Bronchial smooth muscle cell (primary cell): ENCODE measurements at places on chromosomes 16 and 17. TPM values are rescaled to one million over a fixed set of nuclear protein-coding genes. Genes with fewer than 3 reads are reported as not detected.

PRSS53 gene
- total RNA-seq, result 1.4 TPM in 2 replicates

KRTAP4-3 gene
- not detected in 2 replicates for total RNA-seq

COL1A1 gene
- total RNA-seq, result 1,180 and 1,635 TPM in 2 replicates

ACSM5 gene
- not detected in 2 replicates for total RNA-seq

MYCBPAP gene
- 1.3 and 2.6 TPM in 2 replicates for total RNA-seq

ZG16B gene
- total RNA-seq, result 0.16 TPM in 1 of 2 replicates, not detected in the other

HSD11B2 gene
- total RNA-seq, result 0.60 TPM in 1 of 2 replicates, not detected in the other

CD7 gene
- 0.43 TPM in 1 of 2 replicates, not detected in the other for total RNA-seq

ZSCAN32 gene
- 6.2 and 9.1 TPM in 2 replicates for total RNA-seq

KRTAP9-2 gene
- not detected in 2 replicates for total RNA-seq

CBLN1 gene
- total RNA-seq, result not detected in 2 replicates

HCFC1R1 gene
- 16.8 and 30.7 TPM in 2 replicates for total RNA-seq

BTBD17 gene
- total RNA-seq, result not detected in 2 replicates

RCVRN gene
- not detected in 2 replicates for total RNA-seq

TMC6 gene
- 0.47 and 1.5 TPM in 2 replicates for total RNA-seq

HSD17B1 gene
- total RNA-seq, result 1.5 and 5.7 TPM in 2 replicates

TBC1D3I gene
- total RNA-seq, result not detected in 2 replicates

KRT33A gene
- total RNA-seq, result not detected in 2 replicates

ARHGDIG gene
- total RNA-seq, result 0.77 and 0.79 TPM in 2 replicates

ADCY9 gene
- total RNA-seq, result 12.3 and 19.6 TPM in 2 replicates

MLX gene
- 30.1 and 31.0 TPM in 2 replicates for total RNA-seq

PRDM7 gene
- not detected in 2 replicates for total RNA-seq

HIGD1B gene
- total RNA-seq, result not detected in 2 replicates

PEX12 gene
- 3.7 and 4.1 TPM in 2 replicates for total RNA-seq

SMIM36 gene
- total RNA-seq, result not detected in 2 replicates

SLFN12L gene
- total RNA-seq, result under 0.01 and 0.16 TPM in 2 replicates

FAHD1 gene
- total RNA-seq, result 76.8 and 109 TPM in 2 replicates

ZG16 gene
- not detected in 2 replicates for total RNA-seq

SRCIN1 gene
- not detected in 2 replicates for total RNA-seq

CDH11 gene
- total RNA-seq, result 156 and 594 TPM in 2 replicates

GAN gene
- 3.5 and 5.3 TPM in 2 replicates for total RNA-seq

CD300E gene
- not detected in 2 replicates for total RNA-seq

CSH1 gene
- total RNA-seq, result not detected in 2 replicates

CEMP1 gene
- under 0.01 TPM in 1 of 2 replicates, not detected in the other for total RNA-seq

C17orf107 gene
- total RNA-seq, result 3.2 and 3.5 TPM in 2 replicates

CEP295NL gene
- 2.2 and 2.8 TPM in 2 replicates for total RNA-seq

TNFSF12 gene
- 7.3 and 9.1 TPM in 2 replicates for total RNA-seq

ZNF174 gene
- 4.8 and 6.3 TPM in 2 replicates for total RNA-seq

MYH1 gene
- total RNA-seq, result not detected in 2 replicates

KRT14 gene
- 0.16 and 1.0 TPM in 2 replicates for total RNA-seq

TBX21 gene
- total RNA-seq, result not detected in 2 replicates

ZNF385C gene
- not detected in 2 replicates for total RNA-seq

NPIPB9 gene
- 2.4 TPM in 1 of 2 replicates, not detected in the other for total RNA-seq

MRTFB gene
- total RNA-seq, result 3.8 and 4.3 TPM in 2 replicates

ZNF500 gene
- 4.7 and 5.2 TPM in 2 replicates for total RNA-seq

TBX6 gene
- total RNA-seq, result 0.16 and 0.26 TPM in 2 replicates

NECAB2 gene
- under 0.01 TPM in 1 of 2 replicates, not detected in the other for total RNA-seq

KRT38 gene
- not detected in 2 replicates for total RNA-seq

PPP1R1B gene
- total RNA-seq, result 0.32 and 6.3 TPM in 2 replicates

HSPB9 gene
- not detected in 2 replicates for total RNA-seq

OSBPL7 gene
- total RNA-seq, result 12.0 and 16.6 TPM in 2 replicates

MPP2 gene
- total RNA-seq, result 3.6 and 5.8 TPM in 2 replicates

ITGAL gene
- total RNA-seq, result not detected in 2 replicates

HOXB1 gene
- not detected in 2 replicates for total RNA-seq

HBQ1 gene
- total RNA-seq, result not detected in 2 replicates

MYL11 gene
- total RNA-seq, result 0.95 TPM in 1 of 2 replicates, not detected in the other

CES3 gene
- 0.17 and 0.95 TPM in 2 replicates for total RNA-seq

CHST5 gene
- total RNA-seq, result not detected in 2 replicates
